ENCODE measurements at places on chromosomes 16 and 17.
A peak's percentile ranks its signal among the peaks of the same experiment; 100 is the strongest.

GRCh38 chr16:2210009-2210332 is 692 bp downstream of the BRICD5 start:
- DNase-seq = no peak

DNA sequence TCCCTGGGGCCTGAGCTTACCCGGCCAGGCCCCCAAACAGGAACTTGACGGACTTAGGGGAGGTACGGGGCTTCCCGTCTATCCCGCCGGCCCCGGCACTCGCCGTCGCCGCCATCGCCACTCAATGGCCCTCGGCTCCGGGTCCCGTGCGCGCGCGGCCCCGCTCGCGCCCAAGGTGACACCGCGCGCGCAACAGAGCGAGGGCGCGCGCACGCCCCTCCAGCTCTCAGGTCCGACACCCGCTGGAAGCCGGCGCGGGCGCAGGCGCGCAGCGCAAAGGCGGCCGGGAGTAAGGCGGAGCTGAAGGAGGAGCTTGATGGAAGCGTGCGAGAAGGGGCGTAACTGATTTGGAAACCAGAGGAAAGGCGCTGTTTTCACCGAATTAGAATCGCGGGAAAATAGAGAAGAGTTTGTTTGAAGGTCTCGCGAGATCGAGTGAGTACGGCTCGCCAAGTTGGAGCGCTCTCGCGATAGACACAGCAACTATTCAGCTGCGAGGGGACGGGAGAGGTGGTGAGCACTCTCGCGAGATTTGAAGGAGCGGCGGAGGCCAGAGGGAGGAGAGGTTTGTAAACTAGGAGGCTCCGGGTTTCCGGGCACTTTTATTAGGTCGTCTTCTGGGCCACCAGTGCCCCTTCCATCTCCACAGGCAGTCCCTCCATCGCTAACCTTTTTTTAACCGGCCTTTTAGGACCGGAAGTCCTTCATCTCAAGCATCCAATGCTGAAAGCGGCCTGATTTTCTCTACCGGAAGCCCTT is at the start of the genes RNF167 and SLC25A11:
Gene RNF167, plus strand, starts transcription at position 473 of the 759 bp plus-strand sequence. CDS start 642 bp downstream, outside the sequence.
Gene SLC25A11, minus strand, starts transcription at position 251 of the 759 bp plus-strand sequence. Its CDS starts 136 bp downstream, at position 115.
- DNase-seq = peak; percentile 95

DNA sequence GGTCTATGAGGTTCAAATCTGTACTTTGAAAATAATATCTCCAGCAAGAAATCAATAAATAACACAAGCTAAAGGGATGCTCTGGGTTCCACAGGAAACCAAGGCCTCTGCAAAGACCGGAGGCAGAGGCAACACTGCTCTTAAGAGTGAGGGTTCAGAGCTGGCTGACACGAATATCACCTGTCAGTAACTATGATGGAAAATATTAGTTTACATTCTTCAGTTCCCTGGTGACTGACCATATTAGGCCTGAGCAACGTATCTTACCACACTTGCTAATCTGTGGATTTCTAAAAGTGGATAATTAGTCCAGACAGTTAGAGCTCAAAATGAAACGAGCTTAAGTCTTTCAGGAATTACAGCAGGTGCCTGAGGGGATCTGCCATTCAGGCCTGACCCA is 459.3 kb downstream of the HS3ST3B1 start:
- DNase-seq = no peak

- no peak for DNase-seq
These were observed 38.0 kb upstream of the CPNE2 start for GRCh38 chr16:57054338-57054737.

Data from activated naive CD4-positive, alpha-beta T cell treated with anti-CD3 and anti-CD28 coated beads, Interleukin-2, amount 50 U/mL, for 16 hours (primary cell).